ENCODE measurements at places on chromosomes 3 and 15. TPM values are rescaled to one million over a fixed set of nuclear protein-coding genes. Genes with fewer than 3 reads are reported as not detected.
A peak's percentile ranks its signal among the peaks of the same experiment; 100 is the strongest.

DPPA4 gene
- 14.6 TPM for total RNA-seq

HYKK gene
- total RNA-seq, result 5.9 TPM

DNA sequence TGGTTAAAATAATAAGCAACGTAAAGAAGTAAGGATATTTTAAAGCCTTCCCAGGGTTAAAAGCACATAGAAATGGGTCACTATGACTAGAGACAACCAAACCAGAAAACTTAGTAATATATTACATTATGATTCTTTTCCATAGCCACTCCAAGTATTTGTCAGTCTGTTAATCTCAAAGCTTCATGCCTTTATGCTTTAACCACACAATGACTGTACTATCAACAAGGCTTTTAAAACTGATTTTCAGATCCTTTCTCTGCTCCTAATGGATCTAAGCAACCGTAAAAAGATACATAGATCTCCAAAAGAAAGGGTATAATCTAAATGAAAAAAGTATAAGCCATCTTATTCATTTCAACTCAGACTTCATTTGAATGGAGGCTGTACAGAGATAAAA lies 14.4 kb downstream of the SECISBP2L start:
- no peak overlapping the region for H3K27ac ChIP-seq
- H3K4me3 ChIP-seq, result no peak overlapping the region
- no peaks in the 10 kb centered on the region for H3K36me3 ChIP-seq
- no peak for DNase-seq
- no peaks in the 10 kb centered on the region for H3K27me3 ChIP-seq
- no peaks in the 10 kb centered on the region for H3K4me1 ChIP-seq

DNA sequence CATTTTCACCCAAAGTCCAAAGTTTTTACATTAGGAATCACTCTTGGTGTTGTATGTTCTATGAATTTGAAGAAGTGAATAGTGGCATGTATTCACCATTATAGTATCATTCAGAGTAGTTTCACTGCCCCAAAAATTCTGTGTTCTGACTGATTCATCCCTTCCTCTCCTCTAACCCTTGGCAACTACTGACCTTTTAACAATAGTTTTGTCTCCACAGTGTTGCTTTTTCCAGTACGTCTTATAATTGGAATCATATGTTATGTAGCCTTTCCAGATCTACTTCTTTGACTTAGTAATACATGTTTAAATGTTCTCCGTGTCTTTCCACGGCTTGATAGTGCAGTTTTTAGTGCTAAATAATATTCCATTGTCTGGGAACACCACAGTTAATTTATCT lies 379.0 kb upstream of the SGO1 start:
- H3K27me3 ChIP-seq, result no peaks in the 10 kb centered on the region
- H3K4me1 ChIP-seq, result no peaks in the 10 kb centered on the region
- DNase-seq, result no peak
- H3K27ac ChIP-seq, result no peak overlapping the region

- H3K4me1 ChIP-seq, result peaks cover 16% of the 10 kb centered on the region
- peak overlapping the region; percentile 91 for H3K27ac ChIP-seq
- H3K27me3 ChIP-seq, result no peaks in the 10 kb centered on the region
- H3K4me3 ChIP-seq, result peak overlapping the region; percentile 84
Observed at GRCh38 chr3:125375950-125376679, 990 bp upstream of the ZNF148 start.

DNA sequence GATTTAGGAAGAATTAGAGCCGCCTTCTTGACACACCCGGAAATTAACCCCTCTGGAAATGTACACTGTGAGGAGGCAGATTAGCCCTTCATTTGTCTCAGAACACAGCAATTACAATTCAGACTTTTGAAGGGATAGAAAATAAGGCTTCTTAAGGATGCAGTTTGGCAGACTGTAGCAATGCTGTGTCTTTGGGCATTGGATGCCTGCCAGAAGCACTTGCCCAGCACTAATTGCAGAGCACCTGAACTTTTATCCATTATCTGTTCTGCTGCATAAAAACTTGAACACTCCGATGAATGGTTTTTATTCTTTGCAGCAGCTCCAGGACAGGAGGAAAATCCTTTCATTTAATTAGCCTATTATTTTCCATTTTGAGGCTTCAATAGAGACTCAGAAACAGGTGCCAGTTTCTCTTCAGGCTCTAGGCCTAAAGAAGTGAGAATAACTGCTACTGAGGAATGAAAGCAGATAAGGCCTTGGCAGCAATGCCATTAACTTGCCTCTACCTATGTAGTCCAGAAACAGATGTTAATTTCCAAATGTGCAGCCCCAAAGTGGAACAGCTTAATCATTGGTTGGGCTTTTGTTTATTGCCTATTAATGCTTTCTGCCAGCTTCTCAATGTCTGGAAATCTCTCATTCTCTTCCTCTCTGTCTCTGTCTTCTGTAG lies 418.5 kb downstream of the NSUN3 start:
- DNase-seq, result no peak
- no peaks in the 10 kb centered on the region for H3K36me3 ChIP-seq
- no peak overlapping the region for H3K27ac ChIP-seq
- no peak overlapping the region for H3K4me3 ChIP-seq
- no peaks in the 10 kb centered on the region for H3K4me1 ChIP-seq

GRCh38 chr3:4712109-4712508 lies 219.0 kb downstream of the ITPR1 start:
- H3K36me3 ChIP-seq, result no peaks in the 10 kb centered on the region
- DNase-seq, result no peak
- peaks cover 3% of the 10 kb centered on the region for H3K4me1 ChIP-seq

DNA sequence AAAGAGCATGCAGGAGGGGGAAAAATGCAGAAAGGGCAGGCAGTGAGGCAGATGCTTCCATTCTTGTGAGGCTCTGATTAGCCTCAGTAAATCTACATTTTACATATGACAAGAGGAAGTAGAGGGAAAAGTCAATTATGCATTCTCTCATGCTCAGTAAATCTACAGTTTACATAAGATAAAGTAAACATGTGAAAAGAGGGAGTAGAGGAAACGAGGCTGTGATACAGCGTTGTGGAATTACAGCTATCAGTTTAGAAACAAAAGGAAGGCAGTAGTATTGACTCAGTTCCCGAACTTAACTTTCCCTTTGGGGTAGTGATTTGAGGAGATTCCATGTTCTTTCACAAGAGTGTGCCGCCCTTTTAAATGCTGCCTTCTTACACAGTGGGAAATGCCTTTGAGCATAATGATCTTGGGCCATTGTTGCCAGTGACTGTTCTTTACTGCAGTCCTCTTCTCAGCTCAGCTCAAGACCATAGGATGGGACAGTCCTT lies 39.3 kb downstream of the OSTN start:
- H3K27ac ChIP-seq, result no peak overlapping the region
- DNase-seq, result no peak
- no peaks in the 10 kb centered on the region for H3K4me1 ChIP-seq
- H3K36me3 ChIP-seq, result no peaks in the 10 kb centered on the region
- H3K4me3 ChIP-seq, result no peak overlapping the region

- H3K4me1 ChIP-seq, result no peaks in the 10 kb centered on the region
- no peak overlapping the region for H3K4me3 ChIP-seq
- no peaks in the 10 kb centered on the region for H3K27me3 ChIP-seq
- H3K27ac ChIP-seq, result no peak overlapping the region
Observed at GRCh38 chr3:111758642-111759041, 100.4 kb upstream of the PHLDB2 start.

- H3K27me3 ChIP-seq, result no peaks in the 10 kb centered on the region
- no peak overlapping the region for H3K27ac ChIP-seq
- no peaks in the 10 kb centered on the region for H3K36me3 ChIP-seq
- H3K4me1 ChIP-seq, result peaks cover 4% of the 10 kb centered on the region
Observed at GRCh38 chr3:3191675-3192285, 12.3 kb upstream of the CRBN start.

Data from testis (tissue), 5 donors.